ENCODE measurements at places on chromosomes 7 and 10.

DNA sequence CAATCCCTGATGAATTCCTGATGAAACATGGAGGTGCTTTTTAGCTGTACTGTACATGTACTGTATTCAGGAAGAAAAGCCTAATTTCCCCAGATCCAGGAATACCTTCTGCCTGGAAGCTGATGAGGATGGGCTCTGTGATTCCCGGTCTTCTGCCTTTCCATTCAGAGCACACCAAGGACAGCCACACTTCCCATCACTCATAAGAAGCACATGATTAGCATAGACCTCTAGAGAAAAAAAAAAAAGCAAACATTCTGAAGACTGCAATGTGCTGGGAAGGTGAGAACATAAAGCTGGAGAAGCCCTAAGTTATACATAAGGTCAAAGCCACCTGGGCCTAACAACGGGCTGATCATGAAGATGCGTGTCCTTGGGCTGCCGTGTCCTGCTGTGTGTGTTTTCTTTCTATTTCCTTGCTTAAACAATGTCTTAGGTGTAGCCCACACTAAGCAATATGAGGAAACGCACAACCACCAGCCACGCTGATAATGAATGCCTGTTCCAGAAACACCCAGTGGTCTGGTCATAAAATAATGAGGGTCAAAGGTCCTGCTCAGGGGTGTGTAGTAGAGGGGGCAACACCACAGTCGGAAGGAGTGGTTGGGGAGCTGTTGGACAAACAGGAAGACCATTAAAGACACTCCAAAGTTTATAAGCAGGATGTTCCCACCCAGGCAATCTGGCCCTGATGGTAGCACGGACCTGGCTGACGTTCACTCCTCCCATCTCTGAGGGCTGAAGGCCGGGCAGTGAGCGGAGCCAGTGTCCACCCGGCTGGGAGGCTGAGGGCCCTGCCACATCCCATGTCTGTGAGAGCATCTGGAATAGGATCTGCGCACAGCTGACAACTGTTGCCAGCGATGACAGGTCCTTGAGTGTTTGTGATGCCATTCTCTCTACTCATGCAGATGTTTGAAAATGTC lies 7.9 kb downstream of the PKD1L1 start:
- peak; percentile 59 for DNase-seq

- DNase-seq, result no peak
Observed at GRCh38 chr7:108034586-108034985, 31.6 kb upstream of the LAMB1 start.

- no peak for DNase-seq
Observed at GRCh38 chr7:44133295-44133694, 7.8 kb downstream of the MYL7 start.

DNA sequence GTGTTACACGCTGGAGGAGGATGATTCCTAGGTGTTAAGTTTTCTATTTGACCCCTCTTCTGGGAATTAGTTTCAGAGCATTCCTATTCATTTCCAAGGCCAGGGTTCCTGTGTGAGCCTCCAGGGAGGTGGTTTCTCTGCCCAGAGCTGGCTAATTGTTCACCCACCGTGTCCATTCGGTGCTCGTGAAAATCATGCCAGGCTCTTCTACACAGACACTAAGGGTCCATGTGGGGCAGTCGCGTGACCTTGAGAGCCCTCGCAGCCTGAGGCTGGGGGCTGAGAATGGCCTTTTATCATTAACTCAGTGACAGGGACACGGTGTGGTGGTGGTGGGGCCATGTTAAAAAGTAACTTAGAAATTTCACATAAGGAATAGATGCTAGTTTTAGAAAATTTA lies 83.7 kb downstream of the EMX2 start:
- no peak for DNase-seq

- no peak for DNase-seq
Observed at GRCh38 chr10:86287966-86288579, 78.5 kb downstream of the GRID1 start.

- DNase-seq, result no peak
Observed at GRCh38 chr10:5387169-5387568, 17.5 kb downstream of the TUBAL3 start.

DNA sequence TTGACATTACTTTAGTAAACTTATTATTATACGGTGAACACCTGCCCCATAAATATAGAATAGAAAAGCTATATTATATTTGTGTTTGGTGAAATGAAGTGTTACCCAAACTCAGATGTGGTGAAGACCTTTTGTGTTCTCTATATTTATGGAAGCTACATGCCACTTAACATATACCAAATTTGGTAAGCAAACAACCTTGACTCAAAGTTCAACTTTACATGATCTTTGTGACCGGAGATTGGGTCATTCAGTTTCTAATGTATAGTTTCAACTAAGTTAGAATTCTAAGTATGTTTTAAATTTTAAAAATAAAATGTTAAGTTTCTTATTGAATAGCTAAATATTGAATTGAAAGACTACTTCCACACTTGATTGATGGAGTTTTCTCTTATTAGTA lies 288.6 kb upstream of the SEMA3D start:
- DNase-seq, result no peak

DNA sequence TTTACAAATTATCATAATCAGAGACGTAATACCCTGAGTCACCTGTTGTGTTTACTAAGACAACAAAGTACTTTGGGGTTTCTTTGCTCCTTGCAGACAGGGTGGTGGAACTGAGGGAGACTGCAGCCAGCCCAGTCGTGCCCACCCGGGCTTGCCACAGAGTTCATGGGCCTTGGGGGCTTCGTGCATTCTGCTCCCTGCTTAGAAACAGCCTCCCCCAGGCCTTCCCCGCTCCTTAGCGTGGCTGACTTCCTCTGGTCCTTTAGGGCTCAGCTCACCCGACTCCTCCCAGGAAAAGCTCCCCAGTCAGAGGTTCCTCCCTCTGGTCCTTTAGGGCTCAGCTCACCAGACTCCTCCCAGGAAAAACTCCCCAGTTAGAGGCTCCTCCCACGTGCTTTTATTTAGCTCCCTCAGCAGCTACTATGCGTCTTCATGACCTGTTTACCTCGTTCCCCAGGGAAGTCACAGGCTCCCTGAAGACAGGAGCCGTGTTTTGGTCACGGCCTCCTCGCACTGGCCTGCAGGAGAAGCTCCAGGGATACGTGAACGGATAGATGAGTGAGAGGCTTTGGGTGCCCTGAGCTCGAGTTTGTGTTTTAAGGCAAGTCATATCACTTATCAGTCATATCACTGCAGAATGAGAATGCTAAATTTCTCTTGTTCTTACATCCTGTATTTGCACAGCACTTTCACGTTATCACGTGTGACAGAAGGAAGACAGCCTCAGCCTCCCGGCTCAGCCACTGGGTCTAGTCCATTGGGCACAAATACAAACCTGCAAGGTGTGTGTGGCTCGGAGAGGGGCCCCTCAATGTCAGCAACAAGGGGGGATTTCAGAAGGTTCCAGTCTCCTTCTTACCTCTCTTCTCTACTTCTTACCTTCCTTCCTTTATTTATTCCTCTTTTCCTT lies 52.7 kb upstream of the VIPR2 start:
- no peak for DNase-seq

DNA sequence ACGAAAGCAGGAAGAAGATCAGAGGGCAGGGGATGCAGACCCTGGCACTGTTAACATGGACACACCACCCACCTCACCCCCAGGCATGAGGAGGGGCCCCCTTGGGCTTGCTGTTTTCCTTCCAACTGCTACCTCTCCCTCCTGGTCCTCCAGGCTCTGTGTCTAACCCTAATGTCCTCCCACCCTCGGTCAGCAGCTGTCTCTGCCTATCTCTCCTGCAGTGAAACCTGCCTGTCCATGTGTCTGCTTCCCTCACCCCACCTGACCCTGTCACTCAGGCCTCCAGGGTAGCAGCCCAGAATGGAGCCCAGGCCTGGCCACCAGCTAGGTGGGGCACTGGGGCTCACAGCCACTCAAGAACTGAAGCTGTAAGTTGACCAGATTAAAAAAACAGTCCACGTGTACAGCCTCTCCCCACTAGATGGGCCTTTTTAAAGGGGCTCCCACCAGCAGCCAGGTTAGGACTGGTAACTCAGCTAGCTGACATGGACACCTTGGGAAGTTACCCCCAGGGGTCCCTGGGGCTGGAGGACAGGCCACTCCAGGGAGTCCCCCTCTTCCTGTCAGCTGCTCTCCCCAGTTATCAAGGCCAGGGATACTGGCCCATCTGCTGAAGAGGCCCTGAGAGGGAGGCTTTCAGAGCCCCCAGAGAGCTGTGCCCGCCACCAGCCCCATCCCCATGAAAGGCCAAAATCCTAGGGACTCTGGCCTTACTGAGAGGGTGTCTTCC lies 1.5 kb downstream of the SMARCD3 start:
- DNase-seq, result no peak

DNA sequence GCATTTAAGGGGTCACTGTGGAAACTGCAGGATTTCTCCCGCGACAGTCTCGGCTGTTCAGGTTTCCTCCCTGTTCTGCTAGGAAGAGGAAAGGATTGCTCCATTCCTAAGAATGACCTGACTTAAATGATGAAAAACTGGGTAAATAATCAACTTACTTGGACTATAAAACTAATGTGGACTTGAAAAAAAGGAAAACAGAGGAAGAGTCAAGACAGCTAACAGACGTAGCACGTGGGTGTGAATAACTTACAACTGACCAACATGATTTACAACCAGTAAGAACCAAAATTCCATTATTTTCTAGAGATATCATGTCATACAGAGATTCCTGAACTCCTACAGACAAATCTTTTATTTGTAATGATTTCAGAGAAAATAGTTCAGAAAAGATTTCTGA lies 93.8 kb downstream of the ADAM12 start:
- no peak for DNase-seq

- no peak for DNase-seq
Observed at GRCh38 chr10:133438711-133439273, 14.4 kb upstream of the SPRN start.

DNA sequence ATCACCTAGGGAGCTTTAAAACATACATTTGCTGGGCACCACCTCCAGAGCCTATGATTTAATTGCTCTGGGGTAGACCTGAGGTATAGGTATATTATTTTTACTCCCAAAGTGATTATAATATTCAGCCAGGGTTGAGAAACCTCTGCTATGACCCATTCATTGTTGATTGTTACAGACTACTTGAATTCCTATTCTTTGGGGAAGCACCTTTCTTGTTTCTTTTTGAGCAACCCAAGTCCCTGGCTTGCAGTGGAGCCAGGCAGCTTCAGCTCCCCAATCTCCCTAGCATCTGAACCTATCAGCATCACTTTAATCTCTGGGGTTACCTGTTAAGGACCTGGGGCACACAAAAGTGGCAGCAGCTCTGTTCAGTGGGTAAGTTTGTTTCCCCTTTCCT lies 8.6 kb downstream of the PRKG1 start:
- DNase-seq, result no peak

- DNase-seq, result peak; percentile 93
Observed at GRCh38 chr10:323651-324293, 188.5 kb downstream of the ZMYND11 start.

- DNase-seq, result no peak
Observed at GRCh38 chr7:134777470-134777869, 2.0 kb upstream of the CALD1 start.

- no peak for DNase-seq
Observed at GRCh38 chr7:40327873-40328272, 193.1 kb downstream of the SUGCT start.

- no peak for DNase-seq
Observed at GRCh38 chr10:48770561-48771089, 86.0 kb downstream of the WDFY4 start.

GRCh38 chr10:100998183-100998990 lies 1.2 kb upstream of the LZTS2 start:
- no peak for DNase-seq

- DNase-seq, result no peak
Observed at GRCh38 chr10:13337128-13337826, 10.8 kb downstream of the SEPHS1 start.

DNA sequence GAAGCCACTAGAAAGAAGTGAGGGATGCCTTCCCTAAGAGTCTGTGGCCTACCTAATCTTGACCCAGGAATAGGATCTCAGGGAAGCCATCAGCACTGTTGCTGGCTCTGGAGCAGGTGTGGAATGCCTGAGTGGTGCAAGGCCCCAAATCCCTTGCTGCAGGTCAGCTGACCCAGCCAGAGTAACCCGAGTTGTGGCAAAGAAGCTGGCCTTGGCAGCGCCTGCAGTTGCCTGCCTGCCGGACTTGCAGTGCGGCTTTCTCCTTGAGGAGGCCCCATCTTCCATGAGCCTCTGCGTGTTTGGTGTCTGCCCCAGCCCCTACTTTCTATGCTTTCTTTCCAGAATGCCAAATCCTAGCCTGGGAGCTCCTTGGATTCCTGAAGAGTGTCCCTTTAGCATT lies 5.8 kb downstream of the KIAA1217 start:
- DNase-seq, result no peak

DNA sequence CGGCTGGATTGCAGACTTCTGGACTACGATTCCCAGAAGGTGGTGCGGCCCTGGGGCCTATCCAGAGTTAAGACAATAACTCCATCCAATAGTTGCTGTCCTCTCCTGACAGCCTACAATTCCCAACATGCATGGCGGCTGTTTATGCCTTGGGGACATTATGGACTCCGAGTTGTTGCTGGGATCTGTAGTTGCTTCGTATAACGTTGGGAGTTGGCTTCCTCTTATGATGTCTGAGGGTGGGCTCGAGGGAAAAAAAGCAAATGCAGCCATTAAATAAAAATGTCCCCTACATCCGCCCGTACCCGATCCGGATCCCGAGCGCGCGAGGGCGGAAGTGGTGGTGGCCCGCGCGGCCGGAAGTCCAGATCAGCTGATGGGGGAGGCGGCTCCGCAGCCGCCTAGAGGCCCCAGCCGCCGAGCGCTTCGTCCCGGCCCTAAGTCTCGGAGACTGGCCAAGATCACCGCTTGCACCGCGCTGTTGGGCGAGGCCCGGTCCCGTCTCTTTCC lies at the start of gene ZSWIM8:
TSS of gene ZSWIM8 (plus strand) at position 396 of the 510 bp plus-strand sequence. CDS start 273 bp downstream, outside the sequence.
- DNase-seq, result peak; percentile 84

GRCh38 chr7:80732630-80733029 lies 94.2 kb downstream of the CD36 start:
- DNase-seq, result no peak

- no peak for DNase-seq
Observed at GRCh38 chr10:12482587-12482986, 133.2 kb downstream of the CAMK1D start.

DNA sequence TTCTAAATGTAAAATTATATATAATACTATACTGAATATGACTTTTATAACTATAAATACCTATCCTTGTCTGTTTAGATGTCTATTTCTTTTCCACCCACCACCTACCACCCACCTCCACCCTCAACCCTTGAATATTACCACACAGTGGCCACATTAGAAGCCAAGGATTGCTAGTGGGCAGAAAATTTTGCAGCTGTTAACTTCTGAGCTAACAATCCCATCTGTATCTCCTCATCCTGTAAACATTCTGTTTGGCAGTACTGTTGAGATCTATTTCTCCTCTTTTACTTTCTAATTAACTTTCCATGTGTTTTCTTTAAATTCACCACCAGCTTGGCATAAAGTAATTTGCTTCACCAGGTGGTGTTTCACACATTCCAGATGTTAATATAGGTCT lies 281.1 kb upstream of the BMPER start:
- DNase-seq, result no peak

- DNase-seq, result no peak
Observed at GRCh38 chr7:108598914-108599580, 29.4 kb downstream of the DNAJB9 start.

GRCh38 chr7:133099633-133100286 lies 17.9 kb upstream of the CHCHD3 start:
- DNase-seq, result no peak

- DNase-seq, result no peak
Observed at GRCh38 chr10:24617771-24618396, 105.8 kb downstream of the ARHGAP21 start.

- no peak for DNase-seq
Observed at GRCh38 chr7:77877791-77878190, 79.2 kb downstream of the PHTF2 start.

- DNase-seq, result no peak
Observed at GRCh38 chr7:152336754-152337368, 98.9 kb downstream of the KMT2C start.
